SK-N-MC (cell line): ENCODE measurements at places on chromosomes 5 and 9.

- peak; percentile 18 for DNase-seq
These were observed 50.0 kb downstream of the TRIM32 start for GRCh38 chr9:116737152-116737546.

DNA sequence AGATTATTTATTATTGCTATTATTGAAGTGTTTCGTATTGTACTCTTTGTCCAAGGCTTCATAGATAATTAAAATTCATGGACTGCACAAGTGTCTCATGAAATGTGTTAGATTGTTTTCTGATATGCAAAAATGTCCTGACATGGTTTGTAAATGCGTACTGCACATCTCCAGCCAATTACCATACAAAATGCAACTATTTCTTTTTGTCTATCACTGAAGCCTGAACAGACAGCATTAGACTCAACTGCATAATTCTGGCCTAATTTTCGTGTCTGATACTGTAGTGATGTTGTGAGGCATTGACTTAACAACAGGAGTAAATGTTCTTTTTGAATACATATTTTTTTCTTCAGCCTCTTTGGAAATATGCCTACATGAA, 498.2 kb upstream of the CD180 start:
- DNase-seq: no peak

DNA sequence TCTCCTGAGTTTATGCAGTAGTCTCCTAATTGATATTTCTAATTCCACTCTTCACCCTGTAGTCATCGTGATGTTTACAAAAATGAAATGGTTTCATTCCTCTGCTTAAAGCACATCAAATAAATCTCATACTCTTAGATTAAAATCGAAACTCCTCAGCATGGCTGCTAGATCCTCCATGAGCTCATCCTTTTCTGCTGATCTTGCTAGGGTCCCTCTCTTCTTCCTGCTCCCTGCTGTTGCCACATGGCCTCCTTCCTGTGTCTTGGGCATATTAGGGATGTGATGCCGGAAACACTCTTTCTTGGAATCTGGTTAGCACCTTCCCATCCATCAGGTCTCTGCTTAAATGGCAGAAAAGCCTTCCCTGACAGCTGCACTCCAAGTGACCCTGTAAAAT, 59.5 kb upstream of the MEGF10 start:
- no peak for DNase-seq

- no peak for DNase-seq
These were observed 13.6 kb upstream of the FUBP3 start for GRCh38 chr9:130565792-130566191.

- no peak for DNase-seq
These were observed 59.9 kb downstream of the SERINC5 start for GRCh38 chr5:80195837-80196400.

GRCh38 chr5:167822241-167822640, 469.2 kb upstream of the WWC1 start:
- DNase-seq: no peak

GRCh38 chr9:87193925-87194868, 246.9 kb upstream of the GAS1 start:
- peak; percentile 92 for DNase-seq

DNA sequence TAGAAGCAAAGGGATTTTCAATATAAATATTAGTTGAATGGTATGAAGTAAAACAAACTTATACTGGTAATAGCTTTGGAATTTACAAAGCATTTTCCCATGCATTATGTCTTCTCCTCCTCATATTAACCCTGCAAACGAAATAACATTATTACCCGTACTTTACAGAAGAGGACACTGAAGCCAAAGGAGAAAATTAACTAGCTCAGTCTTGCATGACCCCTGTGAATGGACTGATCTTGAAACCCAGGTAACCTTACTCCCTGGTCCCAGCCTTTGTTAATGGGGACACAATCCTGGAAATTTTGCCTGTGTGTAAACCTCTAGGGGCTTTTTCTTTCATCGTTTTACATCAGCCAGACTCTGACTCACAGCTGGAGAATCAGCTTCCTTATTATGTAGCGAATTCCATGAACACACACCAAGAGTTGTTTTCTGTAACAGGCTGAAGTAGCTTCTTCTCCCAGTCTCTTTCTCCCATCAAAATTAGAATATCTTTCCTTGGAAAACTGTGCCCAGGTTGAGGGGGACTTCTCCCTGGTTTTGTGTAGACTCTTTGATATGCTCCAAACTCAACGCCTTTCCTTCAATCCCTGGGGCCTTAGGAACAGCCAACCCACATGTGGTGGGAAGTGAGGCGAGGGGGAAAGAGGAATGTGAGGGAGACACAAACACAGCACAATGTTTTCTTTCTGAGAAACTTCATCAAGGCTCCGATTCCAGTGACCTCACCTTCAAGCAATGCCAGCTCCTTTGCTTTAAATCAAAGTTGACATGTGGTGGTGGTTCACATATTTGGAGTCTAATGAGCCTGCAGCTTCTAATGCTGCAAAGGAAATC, 480.9 kb upstream of the PAPPA start:
- DNase-seq: peak; percentile 52

DNA sequence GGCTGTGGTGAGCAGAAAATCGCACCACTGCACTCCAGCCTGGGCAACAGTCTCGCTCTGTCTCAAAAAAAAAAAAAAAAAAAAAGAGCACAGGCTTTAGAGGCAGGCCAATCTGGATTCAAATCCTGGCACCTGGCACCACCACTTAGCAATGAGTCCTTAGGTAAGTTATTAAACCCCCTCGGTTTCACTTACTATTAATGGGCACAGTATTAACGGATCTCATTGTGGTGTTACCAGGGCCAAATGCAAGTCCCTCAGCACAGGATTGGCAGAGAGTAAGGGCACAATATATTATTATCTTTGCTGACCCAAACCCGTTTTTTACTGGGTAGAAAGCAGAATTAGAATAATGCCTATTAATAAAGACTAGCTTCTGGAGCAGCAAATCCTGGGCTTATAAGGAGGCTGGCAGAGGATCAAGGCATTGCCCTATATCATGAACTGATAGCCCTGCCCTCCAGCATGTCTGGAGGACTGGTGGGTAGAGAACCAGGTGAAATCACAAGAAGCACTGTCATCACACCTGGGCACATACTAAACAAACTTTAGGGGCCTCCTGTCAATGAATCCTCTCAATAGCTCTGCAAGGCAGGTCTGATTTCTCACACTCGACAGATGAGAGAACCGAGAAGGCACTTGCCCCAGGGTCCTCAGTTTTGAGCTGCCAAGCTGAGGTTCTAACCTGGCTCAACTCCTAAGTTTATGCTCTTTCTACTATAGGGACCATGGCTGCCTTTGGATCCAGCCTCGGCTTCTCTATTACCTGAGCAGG, 17.7 kb downstream of the PCDHGC5 start:
- DNase-seq: no peak

DNA sequence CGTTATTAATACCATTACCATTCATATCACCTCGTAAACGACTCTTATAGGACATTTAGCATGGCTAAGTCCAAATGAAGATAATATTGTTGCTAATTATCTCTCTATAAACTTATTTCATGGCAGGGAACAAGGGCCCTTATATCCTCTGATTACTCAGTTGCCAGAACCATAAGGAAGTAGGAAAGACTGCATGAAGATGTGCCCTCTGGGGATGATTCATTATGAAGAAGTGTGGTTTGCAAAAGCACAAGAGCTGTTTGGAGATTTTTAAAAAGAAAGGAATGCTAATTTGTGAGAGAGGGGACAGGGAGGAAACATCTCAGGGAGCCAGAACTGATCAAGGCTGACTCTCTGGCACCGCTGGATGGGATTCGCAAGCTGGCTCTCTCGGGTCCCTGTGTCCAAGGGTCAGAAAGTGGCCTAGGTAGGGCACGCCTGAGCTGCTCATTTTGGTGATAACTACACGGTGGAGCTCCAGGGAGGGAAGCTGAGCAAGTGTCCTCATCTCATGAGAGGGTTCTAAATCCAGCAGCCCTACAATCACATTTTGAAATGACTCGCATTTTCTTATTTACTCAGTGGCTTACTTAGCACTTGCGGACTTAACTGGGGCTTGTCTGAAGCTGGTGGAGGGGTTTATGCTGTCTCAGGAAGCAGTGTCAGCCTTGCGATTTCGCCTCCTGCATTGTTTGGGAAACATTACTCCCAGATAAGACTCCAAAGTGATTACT, 136.8 kb downstream of the C5orf15 start:
- DNase-seq: peak; percentile 67

DNA sequence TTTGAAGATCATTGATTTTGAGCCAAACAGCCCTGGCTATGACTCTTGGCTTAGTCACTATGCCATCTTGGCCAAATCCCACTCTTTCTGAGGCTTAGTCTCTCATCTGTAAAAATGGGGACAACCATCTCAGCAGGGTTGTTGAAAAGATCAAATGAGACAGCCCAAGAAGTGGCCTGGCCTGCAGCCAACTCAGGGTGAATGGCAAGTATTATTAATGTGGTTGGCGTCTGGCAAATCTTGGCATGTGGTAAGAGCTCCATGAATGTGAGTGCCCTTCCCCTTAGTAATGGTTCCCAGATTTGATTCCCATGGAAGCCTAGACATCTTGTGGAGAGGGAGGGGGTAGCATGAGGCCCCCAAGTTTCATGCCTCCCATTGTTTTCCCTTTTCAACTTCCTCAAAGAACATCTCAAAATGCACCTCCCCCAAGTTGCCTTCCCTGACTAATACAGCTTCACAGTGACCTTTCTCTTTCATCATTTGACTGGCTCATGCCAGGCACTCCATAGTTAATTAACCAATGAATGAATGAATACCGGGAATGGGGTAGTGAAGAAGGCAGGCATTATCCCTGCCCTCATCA, 11.8 kb upstream of the TGFBI start:
- DNase-seq: no peak

DNA sequence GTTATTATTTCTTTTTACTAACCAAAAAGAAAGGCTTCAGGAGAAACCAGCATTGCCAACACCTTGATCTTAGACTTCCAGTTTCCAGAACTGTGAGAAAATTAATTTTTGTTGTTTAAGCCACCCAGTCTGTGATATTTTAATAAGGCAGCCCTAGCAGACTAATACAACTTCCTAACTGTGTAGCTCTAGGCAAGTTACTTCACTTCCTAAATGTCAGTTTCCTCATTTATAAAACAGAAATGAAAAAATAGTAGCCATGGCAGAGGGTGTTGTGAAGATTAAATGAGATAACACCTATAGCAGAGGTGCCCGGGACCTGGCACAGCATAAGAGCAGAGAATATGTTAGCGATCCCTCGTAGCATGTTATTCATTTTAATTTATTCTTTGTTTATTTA, 66.6 kb upstream of the HAND1 start:
- DNase-seq: no peak

DNA sequence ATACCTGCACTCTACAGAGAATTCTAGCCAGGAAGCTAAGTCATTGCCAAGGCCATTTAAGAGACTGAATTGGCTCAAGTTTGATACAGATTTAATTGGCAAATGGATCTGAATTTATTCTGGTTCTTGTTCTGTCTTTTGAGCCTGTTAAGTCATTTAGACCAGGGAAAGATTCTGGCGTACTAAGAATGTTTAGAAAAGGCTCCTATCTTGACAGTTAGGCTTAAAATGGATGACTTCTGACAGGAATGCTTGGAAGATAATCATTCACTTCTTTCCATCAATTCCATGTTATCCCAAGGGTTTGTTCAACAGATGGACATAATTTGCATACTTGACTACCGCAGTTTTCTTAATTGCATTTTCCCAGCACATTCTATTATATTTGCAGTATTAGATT, 376.6 kb downstream of the PTPRD start:
- no peak for DNase-seq

DNA sequence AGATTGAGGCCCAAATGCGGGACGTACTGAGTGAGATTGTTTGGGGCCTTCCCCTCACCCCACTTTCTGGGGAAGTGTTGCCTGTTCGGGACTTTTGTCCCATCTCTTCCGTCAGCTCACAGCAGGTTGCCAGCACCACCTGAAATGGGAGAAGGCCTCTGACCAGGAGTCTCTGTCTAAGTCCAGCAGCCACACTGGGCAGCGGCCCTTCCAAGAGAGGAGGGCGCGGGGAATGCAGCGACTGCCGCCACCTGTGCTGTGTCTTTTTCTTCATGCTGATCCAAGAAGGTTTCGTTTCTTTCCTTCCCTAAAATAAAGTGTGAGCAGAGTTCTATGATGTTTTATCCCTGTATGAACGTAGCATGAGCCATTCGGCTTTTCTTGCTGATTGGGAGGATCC, 134.2 kb upstream of the LMX1B start:
- DNase-seq: no peak

DNA sequence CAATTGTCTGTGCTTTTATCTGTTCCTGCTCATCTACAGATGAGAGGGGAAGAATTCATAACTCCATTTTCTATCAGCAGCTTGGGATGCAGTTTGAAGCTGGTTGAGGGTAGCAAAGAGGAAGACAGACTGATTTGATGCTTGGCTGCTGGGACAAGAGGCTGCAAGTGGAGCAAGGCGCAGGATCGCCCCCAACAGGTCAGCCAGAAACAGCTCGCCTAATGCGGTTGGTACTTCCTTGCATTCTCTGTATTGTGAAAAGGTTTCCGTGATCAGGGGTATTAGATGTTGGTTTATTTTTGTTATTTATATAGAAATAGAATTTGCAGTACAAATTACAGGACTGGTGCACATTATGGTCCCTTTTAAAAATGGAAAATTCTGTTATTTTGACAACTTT, 40.6 kb downstream of the ZNF883 start:
- no peak for DNase-seq

DNA sequence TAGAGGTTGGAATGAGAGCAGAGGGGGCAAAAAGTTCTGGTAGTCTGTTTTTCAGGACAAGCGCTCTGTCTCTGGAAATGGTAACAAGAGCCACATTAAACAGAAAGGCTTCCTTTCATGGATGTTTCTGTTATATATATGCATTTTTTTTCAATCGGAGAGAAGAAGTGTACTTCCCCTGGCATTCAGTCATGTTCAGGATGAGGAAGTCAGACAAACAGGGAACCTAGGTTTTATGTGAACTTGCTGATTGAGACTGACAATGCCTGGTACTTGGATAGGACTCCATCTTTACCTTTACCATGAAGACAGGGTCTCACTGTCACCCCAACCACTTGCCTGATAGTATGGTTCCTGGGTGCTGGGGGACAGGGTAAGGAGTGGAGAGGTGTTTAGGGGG, 30.1 kb upstream of the ZBED3 start:
- no peak for DNase-seq

- no peak for DNase-seq
These were observed 447.9 kb downstream of the SPATA31D1 start for GRCh38 chr9:82436475-82436874.

GRCh38 chr5:36152324-36153297, 700 bp downstream of the SKP2 start:
- no peak for DNase-seq

DNA sequence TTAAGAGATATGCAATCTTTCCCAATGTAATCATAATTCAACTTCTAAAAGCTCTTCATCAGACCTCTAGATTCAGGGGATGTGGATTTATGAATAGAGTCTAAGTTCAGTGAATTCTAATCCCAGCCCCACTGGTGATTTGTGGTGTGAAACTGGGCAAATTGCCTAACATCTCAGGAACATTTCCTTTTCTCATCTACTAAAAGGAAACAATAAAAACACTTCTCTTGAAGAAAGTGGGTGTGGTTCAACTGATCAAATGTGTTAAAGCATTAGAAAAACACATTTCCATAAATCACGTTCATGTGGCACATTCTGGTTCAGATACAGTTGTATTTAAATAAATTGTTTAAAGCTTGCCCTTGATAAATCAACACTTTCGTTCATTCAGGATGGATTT, 631.7 kb upstream of the CDH6 start:
- peak; percentile 35 for DNase-seq

- DNase-seq: no peak
These were observed 31.9 kb downstream of the ANKRD33B start for GRCh38 chr5:10595672-10596309.

GRCh38 chr9:134025606-134026541, 593 bp downstream of the BRD3OS start:
- DNase-seq: no peak
